ENCODE measurements at places on chromosomes 11 and 22. TPM values are rescaled to one million over a fixed set of nuclear protein-coding genes. Genes with fewer than 3 reads are reported as not detected.
A peak's percentile ranks its signal among the peaks of the same experiment; 100 is the strongest.

DNA sequence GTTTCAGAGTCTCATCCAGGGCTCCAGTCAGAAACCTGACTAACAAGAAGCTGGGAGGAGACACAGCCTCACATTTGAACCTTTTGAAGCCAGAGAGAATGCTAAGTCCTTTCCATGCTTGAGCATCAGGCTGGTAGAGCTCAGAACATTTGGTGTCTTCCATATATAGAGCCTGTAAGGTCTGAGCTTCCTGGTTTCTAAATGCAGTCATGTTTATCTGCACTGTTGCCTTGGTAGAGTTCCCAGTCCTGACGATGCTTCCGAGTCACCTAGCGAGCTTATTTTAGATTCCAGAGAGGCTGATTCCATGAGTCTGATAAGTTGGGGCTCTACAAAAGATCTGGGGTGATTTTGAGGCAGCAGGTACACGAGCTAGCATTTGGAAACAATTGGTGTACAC, 68.4 kb upstream of the SORL1 start:
- no peak for DNase-seq

DNA sequence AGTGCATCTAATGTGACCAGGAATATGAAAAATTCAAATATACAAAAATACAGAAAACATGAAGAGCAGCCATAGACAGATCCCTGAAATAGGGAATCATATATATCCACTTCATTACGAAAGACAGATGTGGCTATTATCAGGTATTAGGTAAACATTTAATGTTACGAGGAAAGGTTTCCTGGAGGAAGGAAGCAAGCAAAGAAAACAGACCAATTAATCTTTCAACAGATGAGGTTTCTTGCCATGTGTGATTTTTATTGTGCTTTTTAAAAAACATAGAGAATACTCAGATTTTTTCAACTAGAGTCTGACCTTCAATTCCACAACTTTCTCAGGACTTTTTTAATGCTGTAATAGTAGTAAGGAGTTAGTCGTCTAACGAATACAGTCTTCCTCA, 24.3 kb upstream of the GAB2 start:
- peak; percentile 64 for DNase-seq

DNA sequence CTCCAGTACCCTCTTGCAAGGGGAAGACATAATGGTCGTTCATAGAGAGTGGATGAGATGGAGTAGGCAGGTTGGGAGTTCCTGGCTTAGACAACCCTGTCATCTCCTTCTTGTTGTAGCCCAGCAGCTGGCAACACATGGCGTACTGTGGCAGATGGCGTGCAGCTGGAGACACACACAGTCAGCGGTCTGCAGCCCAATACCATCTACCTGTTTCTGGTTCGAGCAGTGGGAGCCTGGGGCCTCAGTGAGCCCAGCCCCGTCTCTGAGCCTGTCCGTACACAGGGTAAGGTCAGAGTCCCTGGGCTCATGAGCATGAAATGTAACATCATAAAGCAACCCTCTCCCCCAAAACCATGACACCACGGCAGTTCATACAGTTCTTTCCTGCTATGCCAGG, 8.7 kb downstream of the ROBO3 start:
- DNase-seq: no peak

GRCh38 chr11:45617871-45618601, 47.4 kb downstream of the CHST1 start:
- no peak for DNase-seq

DNA sequence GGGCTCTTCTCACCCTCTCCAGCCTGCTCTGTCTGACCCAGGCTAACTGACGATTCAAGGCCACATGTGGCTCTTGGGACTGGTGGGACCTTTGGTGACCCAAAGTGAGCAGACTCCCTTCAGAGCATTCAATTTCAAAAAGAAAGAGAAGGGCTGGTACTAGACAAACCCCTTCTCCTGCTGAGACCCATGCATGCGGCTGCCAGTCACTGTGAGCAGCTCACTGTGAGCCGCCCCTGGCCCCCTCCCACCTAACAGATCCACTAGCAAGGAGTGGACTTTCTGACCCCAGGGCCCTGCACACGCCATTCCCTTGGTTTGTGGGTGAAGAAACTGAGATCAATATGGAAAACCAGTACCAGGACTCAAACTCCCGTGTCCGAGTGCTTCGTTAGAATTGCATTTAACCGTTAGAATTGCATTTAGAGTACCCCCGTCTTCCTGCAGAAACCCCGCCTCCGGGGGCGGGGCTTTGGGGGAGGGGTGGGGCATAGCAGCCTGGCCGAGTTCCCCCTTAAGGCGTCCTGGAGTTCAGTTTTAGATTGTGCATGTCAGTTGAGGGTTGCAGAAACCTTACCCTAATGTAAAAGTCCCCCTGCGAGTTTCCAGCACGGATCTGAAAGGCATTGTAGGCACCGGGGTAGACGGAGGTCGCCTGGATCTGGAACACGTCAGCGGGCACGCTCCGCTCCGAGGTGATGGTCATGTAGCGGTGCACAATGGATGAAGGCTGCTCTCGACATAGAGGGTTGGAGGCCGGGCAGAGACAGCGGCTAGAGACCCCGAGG, 5.1 kb downstream of the EFEMP2 start:
- no peak for DNase-seq

DNA sequence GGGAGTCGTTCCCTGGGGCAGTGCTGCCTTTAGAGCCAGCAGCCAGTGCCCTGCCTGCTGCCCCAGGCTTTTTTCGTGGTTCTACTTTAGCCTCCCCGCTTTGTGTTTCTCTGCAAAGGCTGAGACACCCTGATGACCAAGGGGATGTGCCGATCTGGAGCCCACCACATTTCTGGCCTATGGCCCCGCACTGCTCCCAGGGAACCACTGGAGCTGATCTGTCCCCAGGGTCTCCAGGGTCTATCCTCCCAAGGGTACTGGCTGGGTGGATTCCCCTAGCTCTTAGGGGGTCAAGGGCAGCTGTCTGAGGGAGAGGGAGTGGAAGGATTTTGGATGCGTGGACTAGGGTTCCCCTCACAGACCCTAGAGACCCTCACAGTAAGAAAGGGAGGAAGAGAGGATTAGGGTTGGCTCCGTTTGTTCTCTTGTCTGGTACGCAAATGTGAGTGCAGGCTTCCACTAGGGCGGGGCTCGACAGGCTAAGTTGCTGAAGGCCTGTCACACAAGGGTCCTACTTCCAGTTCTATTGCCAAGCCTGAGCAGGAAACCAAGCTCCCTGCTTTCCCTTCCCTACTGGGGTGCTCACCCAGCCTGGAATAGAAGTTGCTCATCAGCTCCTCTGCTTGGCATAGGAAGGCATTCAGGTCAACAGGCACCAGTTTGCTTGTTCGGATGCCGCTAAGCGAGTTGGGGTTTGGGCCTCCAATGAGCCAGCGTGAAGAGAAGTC, 19.3 kb downstream of the TREH start:
- DNase-seq: no peak

GRCh38 chr11:101497291-101497690, 86.5 kb downstream of the TRPC6 start:
- DNase-seq: no peak

DNA sequence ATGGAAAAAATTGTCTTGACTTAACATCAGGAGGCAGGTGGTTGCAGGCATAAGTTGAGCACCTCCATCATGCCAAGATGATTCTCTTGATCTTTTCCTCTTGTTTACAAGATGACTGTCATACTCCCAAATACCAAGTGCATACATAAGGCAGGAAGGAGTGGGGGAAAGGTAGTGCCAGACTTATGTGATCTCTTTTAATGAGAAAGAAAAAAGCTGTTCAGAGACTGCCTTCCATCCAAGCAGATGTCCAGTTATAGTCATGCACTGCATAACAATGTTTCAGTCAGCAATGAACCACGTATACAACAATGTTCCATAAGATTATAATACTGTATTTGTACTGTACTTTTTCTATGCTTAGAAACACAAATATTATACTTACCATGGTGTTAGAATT, 135.7 kb downstream of the EHF start:
- no peak for DNase-seq

- DNase-seq: no peak
Measured at GRCh38 chr11:16418428-16419097, 62.2 kb upstream of the SOX6 start.

- DNase-seq: no peak
Measured at GRCh38 chr11:74948546-74948897, 369 bp downstream of the XRRA1 start.

- DNase-seq: no peak
Measured at GRCh38 chr11:104191124-104191523, 27.2 kb upstream of the PDGFD start.

GRCh38 chr11:99865951-99866350, 821.1 kb upstream of the ARHGAP42 start:
- DNase-seq: peak; percentile 40

- no peak for DNase-seq
Measured at GRCh38 chr11:92888696-92889095, 80.8 kb upstream of the MTNR1B start.

The MRPL21 gene
- total RNA-seq: 73.8 TPM

The CD3D gene
- not detected for total RNA-seq

The SNX32 gene
- under 0.01 TPM for total RNA-seq

The RAB36 gene
- total RNA-seq: 0.44 TPM

The UPK3A gene
- total RNA-seq: not detected

The SAA4 gene
- total RNA-seq: not detected

The P4HA3 gene
- 36.3 TPM for total RNA-seq

The MS4A6A gene
- not detected for total RNA-seq

The CD59 gene
- 530 TPM for total RNA-seq
